ENCODE measurements at places on chromosomes 16 and 17.

GRCh38 chr17:4074831-4075495 is 67.9 kb downstream of the ZZEF1 start:
- no peak for DNase-seq

DNA sequence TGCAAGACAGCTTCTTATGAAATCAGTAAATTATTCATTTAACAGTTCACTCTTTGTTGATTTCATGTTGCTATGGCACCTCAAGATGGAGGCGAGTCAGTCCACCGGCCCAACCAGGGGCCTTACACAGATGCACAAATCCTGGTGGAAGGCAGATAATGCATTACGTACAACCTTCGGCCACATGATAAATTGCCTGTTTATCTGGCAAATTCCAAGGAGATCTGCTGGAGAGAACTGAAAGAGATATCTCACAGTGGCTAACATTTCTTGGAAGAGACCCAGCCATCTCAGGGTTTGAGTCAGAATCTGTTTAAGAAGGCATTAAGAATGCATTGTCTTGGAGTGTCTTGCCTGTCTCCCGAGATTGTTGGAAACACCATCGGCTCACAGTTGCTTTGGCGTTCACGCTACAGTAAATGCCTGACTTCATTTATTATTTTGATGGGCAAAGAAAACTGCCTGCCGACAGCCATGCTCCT is 225.6 kb downstream of the MSI2 start:
- DNase-seq: no peak

DNA sequence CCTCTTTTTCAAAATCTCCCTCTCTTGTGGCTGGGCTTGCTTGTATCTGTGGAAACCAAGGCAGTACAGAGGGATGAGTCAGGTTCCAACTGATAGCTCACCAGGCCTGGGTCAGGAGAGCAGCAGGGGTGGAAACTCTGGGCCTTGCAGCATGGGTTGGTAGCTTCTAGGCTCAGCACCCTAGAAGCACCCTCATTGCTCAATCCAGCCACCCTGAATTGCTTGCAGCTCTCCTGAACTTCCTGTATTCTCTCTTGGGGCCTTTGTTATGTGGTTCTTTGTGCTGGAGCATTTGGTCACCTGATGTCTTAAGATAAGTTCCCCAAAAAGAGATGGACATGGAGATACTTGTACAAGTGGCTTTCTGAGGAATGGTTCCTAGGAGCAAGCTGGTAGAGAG is 169.4 kb downstream of the IRX5 start:
- no peak for DNase-seq

DNA sequence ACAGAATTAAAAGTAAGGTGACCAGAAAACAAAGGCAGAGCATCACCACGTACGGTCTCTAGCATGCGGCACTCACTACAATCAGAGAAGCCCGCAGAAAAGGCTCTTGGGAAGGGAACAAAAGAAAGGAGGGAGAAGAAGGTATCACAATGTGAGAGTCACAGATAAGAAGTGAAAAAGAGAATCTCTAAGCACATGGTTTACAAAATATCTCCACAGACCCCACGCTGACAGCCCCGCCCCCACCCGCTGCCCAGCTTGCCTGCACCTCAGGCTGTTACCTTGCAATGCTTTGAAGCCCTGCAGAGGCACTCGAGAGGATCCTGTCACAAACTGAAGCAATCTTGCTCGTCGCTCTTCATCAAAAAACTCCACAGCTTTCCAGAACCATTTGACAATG is 40.5 kb downstream of the CEP95 start:
- DNase-seq: no peak

DNA sequence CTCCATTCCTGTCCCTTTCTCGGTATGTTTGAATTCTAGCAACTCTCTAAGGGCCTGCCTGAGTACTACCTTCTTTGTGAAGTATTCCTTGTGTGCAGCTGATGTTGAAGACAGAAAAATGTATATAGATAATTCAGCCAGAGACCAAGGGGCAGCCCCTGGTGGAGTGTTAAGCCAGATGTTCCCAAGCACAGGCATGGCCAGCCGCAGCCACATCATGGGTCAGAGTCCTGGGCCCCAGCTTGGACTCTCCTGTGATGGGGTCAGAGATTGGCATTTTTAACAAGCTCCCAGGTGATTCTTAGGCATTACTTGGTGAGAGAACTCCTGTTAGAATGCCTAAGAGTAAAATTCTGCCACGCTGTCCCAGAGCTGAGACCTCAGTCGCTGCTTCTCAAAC is 100.8 kb downstream of the IRF8 start:
- no peak for DNase-seq

DNA sequence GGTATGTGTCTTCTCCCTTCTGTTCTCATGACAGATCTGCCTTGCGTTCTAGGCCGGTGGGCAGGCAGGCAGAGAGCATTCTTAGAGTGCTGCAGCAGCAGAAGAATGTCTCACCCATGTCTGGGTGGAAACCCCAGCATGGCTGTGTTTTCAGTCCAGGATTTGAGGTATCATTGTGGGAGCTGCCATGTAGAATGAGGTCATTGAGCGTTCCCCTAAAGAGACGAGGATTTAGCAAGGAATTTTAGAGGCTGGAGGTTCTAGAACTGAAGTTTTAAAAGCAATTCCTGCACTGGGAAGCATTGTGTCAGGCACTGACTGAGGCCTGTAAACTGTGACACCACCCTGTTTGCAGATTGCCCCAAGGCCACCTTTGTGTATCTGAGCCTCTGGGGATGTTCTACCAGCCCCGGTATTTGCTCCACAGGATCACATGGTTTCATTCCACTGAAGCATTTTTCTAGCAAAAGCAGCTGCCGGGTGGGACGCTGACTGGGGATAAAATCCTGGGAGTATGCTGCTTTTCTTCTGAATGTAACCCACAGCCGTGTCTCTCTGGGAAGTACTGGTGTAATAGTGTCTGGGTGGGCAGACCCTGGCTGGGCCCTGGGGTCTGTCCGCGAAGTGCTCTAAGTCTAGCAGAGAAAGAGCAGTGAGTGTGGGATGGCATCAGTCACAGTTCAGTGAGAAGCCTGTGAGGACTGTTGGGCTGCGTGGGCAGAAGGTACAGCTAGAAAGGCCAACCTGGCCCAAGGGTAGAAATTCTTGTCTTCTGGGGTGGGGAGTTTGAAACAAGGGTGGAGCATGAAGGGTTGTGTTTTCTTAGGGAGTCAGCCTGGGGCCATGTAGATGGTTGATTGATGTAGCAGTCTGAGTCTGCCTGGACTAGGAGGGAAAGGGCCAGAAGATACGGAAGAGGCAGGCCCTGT is 30.2 kb downstream of the PLCD3 start:
- DNase-seq: no peak

- no peak for DNase-seq
Measured at GRCh38 chr16:55255733-55256282, 68.2 kb upstream of the IRX6 start.

- DNase-seq: no peak
Measured at GRCh38 chr16:84397090-84397489, 28.8 kb downstream of the ATP2C2 start.

GRCh38 chr17:77286641-77287431 is 146.1 kb downstream of the SEC14L1 start:
- DNase-seq: no peak

GRCh38 chr16:22300427-22301071 is 3.3 kb downstream of the POLR3E start:
- DNase-seq: peak; percentile 25

DNA sequence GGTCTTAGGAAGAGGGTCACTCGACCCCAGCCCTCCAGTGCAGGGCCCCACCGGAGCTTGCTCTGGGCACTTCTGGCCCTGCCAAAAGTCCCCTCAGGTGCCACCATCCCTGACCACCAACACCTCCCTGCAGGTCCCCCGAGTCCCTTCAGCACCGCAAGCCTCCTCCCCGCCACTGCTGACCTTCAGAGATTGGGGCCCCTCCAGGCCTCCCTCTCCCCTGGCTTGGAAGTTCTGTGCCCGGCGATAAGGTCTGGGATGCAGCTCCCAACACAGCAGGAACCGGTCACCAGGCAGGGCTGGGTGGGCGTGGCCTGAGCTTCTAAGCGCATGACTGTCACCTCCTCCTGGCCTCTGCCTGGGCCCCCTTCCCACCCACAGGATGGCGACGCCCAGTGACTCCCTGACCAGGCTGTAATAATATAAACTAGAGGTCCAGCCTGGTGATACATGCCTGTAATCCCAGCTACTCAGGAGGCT is 11.2 kb downstream of the PIEZO1 start:
- DNase-seq: no peak

GRCh38 chr17:31310886-31311285 is 3.0 kb downstream of the EVI2B start:
- no peak for DNase-seq

GRCh38 chr17:71168053-71168741 is 952.6 kb upstream of the SOX9 start:
- DNase-seq: no peak

DNA sequence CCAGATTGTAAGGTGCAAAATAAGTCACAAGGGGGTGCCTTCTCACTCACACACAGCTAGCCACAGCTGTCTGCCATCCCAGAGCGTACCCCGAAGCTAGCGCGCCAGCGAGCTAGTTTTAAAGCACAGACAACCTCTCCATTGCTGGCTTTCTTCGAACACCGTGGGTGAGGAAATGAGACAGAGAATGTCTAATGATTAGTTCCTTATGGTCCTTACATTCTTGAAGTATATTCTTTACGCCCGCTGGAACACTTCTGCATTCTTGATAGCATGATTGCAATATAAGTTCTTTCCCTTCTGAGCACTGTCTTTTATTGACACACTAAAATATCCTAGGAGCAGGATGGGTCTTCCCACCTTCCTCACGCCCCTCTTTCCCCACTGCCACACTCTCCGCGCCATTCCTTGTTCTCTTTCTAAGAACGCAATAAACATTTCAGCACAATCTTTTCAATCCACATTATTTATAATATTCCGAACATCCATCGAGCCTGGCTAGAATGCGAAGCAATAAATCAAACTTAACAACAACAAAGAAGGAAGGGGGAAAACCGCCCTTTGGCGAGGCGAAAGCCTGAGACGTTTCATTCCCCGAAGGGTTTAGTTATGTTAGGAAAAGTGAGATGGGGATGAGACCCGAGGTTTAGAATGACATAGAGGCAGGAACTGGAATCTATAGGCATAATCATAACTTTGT is 251.3 kb downstream of the NTN1 start:
- no peak for DNase-seq

DNA sequence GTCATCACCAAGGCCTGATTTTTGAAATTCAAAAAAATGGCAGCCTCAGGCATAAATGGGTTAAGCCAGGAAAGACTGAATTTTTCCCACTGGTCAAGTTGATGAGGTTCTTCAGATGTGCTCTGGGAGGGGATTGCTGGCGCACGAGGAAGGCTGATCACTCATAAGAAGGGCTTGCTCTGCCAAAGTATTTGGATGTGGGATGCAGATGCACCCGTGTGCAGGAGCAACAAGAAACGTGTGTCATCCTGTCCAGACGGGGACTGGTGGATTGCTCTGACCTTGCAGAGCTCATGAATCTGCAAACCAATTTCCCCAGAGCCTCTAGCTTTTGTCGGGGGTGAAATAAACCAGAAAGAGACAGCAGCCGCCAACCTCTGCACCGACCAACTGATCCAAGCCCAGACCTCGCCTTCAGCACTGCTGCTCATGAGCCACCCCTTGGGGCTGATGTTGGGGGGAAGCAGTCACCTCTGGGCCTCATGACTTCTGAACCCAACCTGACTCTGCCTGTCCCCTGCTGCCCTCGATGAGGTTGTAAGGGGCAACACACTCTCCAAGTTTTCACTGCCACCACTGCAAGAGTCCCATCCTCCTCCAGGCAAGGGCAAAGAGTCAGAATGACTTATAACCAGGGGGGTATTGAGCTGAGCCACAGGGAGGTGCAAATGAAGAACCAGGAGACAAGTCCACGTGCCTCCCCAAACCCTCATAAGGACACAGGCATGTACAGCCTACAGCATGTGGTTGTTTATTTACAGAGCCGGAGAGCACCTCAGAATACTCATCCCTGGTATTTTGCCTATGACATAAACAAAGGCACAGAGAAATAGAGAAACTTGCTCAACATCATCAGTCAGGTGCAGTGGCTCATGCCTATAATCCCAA is 452.0 kb downstream of the SOX9 start:
- DNase-seq: no peak

GRCh38 chr16:85327731-85328675 is 215.7 kb upstream of the CIBAR2 start:
- DNase-seq: no peak

GRCh38 chr16:30780549-30780948 is 6.5 kb downstream of the ZNF629 start:
- no peak for DNase-seq

DNA sequence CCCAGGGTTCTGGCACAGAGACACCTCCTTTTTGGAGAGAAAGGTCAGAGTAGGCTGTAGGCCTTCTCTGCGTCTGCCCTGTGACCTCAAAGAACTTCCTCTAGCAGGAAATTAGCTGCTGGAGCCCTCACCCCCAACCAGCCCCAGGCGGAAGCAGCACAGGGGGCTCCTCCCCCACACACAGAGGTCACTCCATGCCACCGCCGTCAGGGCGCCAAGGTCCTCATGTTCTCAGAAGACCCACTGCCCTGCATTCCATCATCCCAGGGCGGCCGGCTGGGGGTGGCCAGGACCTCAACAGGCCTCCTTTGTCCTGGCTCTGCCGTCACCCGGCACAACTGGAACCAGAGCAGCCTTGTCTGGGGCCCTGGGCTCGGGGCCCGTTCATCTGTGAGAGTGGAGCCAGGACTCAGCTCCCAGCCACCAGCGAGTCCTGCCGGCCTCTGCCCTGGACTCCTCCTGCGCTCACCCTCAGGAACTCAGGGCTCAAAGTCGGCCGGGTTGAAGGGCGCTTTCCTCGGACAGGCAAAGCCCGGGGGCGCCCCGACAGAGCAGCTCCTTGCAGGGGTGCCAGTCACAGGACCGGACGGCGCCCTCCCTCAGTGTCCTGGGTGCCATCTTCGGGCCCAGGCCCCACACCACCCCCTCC is 1.2 kb downstream of the TMC6 start:
- DNase-seq: no peak

GRCh38 chr16:53952215-53953208 is 248.6 kb downstream of the FTO start:
- no peak for DNase-seq

DNA sequence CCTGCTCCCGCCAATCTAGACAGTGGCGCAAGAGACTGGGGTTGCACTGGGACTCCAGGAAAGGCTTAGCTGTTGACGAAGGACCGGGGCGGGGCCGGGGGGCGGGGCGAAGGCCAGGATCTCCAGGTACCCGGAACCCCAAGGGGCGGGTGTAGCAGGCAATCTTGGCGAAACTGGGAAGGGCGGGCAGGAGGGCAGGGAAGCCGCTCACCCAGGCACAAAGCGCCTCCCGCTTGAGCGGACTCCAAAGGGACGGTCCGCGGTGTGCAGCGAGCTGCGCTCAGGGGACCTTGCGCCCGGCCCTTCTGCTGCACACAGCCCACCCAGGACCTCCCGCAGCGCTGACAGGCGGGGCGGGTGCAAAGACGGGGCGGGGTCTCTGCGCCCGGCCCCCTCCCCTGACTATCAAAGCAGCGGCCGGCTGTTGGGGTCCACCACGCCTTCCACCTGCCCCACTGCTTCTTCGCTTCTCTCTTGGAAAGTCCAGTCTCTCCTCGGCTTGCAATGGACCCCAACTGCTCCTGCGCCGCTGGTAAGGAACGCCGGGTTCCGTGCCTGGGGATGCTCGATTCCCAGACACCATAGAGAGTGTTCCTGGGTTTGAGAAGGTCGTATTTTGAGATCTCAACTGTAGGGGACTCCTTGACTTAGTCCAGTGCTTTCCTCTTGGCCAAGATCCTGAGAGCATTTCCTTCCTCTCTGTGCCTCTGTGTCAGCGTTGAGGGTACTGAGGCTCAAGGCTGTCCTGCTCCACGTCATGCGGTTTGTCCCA is at the start of gene MT1F:
TSS of gene MT1F (plus strand) at position 405 of the 772 bp plus-strand sequence. CDS start at position 505, 100 bp downstream.
- no peak for DNase-seq
